ENCODE measurements at places on chromosomes 5 and 9. TPM values are rescaled to one million over a fixed set of nuclear protein-coding genes. Genes with fewer than 3 reads are reported as not detected.

The PCDHGB5 gene
- total RNA-seq = 30.9 TPM

The TSSK1B gene
- total RNA-seq = 0.30 TPM

The HTR1A gene
- total RNA-seq = not detected

The BSPRY gene
- total RNA-seq = not detected

The PKD2L2 gene
- not detected for total RNA-seq

All from smooth muscle cell of the umbilical artery (primary cell).